Left kidney (tissue), 8 donors: ENCODE measurements at places on chromosomes 3 and 15. TPM values are rescaled to one million over a fixed set of nuclear protein-coding genes. Genes with fewer than 3 reads are reported as not detected.

CFAP100 gene
- polyA plus RNA-seq: 1.7 TPM

COL6A5 gene
- 0.07 TPM for polyA plus RNA-seq

ZCWPW2 gene
- 2.8 TPM for polyA plus RNA-seq

ATP13A3 gene
- 124 TPM for polyA plus RNA-seq

WDR53 gene
- 18.5 TPM for polyA plus RNA-seq

NR1I2 gene
- 0.78 TPM for polyA plus RNA-seq

C15orf62 gene
- polyA plus RNA-seq: 3.3 TPM

COL6A6 gene
- polyA plus RNA-seq: 2.9 TPM

CFAP161 gene
- polyA plus RNA-seq: 0.43 TPM

FBN1 gene
- 98.2 TPM for polyA plus RNA-seq

GNB5 gene
- 16.9 TPM for polyA plus RNA-seq

SH2D7 gene
- 0.98 TPM for polyA plus RNA-seq

SERPINI2 gene
- 1.9 TPM for polyA plus RNA-seq

SLC22A14 gene
- 1.1 TPM for polyA plus RNA-seq

ULK3 gene
- polyA plus RNA-seq: 32.5 TPM

SLC35G2 gene
- polyA plus RNA-seq: 5.1 TPM

LTF gene
- 1.7 TPM for polyA plus RNA-seq

ERICH6 gene
- 1.0 TPM for polyA plus RNA-seq

C3orf22 gene
- polyA plus RNA-seq: 0.10 TPM

REC114 gene
- polyA plus RNA-seq: not detected

CLDN18 gene
- 2.7 TPM for polyA plus RNA-seq
